NT2/D1 (cell line): ENCODE measurements at places on chromosomes 11 and 22.

DNA sequence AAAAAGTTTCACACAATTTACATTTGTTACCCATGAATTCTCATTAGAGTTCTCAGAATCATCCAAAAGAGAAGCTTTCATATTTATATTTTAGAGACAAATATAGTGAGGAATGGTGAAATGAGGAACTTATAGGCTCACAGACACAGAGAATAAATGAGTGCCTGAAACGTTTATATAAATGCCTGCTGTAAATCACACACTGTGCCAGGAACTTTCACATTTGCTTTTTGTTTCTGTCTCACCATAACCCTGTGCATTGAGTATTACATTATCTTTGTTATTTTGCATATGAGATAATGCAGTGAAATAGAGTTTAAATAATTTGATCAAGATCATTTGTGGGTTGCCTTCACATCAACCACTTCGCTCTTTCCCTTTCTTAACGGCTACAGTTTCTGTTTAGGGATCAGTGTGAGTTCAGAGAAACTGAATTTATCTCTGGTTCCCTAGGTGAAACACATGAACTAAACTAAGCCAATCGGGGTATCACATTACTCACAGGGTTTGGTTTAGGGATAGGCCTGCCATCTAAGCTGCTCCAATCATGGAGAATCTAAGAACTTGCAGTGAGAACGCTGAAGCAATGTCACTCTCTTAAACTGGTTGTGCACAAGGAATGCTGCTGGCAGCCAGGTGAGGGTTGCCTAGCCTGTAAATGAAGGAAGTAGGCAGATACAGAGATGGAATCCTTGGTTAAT, 1339.2 kb upstream of the TENM4 start:
- DNase-seq = no peak

DNA sequence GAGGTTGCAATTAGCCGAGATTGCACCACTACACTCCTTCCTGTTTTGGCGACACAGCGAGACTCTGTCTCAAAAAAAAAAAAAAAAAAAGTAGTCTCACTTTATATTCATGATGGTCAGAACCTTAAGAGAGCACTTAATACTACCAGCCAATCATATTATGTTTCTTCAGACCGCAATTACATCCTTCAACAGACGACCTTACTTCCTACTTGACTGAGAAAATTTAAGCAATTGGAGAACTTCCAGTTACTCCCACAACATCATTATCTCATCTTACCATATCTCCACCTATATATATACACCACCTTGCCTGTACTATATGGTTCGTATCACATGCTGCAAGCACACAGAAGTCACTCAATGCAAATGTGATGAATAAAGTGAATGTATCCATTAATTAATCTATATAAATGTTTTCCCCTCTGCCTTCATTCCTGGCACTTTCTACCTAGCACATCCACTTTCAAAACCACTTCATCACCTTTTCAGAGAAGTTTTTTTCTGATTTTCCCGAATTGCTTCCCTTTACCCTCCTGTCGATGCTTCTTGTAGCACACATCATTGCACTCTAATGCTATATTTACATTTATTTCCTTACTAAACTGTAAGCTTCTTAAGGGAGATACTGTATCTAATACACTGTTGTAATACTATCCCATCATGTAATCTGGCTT, 13.8 kb downstream of the ATP5MG start:
- DNase-seq = no peak

DNA sequence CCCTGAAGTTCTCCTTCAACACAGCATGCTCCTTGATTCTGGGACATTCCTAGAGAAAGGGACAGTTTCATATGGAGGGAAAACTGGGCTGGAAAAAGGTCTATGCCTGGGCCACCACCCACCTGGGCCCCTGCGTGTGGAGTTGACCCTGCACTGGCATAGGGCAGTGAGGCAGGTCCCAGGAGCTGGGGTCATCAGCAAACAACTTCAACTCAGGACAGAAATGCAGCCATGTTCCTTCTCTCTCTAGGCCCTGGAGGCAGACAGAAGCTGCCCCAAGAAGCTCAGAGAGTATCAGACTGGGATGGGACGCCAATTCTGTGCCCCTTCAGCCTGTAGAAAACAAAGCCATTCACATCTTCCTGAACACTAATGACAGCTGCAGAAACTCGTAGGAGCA, 34.9 kb downstream of the RTL6 start:
- no peak for DNase-seq

- no peak for DNase-seq
Measured at GRCh38 chr11:110071197-110071596, 22.0 kb upstream of the ZC3H12C start.

- DNase-seq = no peak
Measured at GRCh38 chr11:57303990-57304579, 20.7 kb downstream of the TNKS1BP1 start.

- no peak for DNase-seq
Measured at GRCh38 chr11:123362186-123362585, 67.9 kb upstream of the GRAMD1B start.

GRCh38 chr11:35906681-35907080, 37.2 kb upstream of the LDLRAD3 start:
- DNase-seq = no peak

DNA sequence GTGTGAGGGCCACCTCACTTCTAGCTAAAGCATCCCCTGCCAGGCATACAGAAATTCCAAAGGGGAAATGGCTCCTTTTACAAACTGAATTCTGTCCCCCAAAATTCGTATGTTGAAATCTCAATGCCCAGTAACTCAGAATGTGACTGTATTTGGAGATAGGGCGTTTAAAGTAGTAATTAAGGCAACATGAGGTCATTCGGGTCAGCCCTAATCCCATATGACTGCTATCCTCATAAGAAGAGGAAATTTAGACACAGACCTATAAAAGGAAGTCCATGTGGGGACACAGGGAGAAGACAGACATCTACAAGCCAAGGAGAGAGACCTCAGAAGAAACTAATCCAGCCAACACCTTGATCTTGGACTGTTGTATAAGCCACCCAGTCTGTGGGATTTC, 119.1 kb downstream of the CHST1 start:
- DNase-seq = no peak

DNA sequence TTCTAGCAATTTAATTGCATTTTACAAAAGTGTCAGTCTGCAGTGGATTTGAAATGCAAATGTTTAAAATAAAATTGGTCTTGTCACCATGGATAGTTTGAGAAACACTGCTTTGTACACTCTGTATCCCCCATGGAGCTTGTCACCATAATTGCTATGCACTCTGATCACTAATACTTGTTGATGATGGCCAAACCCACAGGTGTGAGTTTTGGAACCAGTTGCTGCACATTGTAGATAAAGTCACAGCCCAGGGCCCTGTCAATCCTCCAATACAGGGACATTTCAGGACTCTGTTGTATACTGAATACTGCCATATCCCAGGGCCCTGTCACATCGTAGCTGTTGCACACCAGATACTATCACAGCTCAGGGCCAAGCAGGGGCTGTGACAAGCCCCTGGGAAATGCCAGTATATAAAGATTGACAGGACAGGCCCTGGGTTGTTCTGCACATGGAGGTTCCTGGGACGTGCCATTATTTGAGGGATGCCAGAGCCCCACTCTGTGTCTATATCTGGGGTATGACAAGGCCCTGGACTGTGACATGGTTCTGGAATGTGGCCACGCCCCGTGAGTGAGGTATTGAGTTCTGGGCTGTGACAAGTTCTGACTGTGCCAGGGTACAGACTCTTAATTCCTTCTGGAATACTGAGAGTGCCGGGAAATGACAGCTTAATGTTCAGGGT, 27.9 kb upstream of the SMPD1 start:
- DNase-seq = no peak

GRCh38 chr11:330307-330693, 9.6 kb upstream of the IFITM3 start:
- no peak for DNase-seq

DNA sequence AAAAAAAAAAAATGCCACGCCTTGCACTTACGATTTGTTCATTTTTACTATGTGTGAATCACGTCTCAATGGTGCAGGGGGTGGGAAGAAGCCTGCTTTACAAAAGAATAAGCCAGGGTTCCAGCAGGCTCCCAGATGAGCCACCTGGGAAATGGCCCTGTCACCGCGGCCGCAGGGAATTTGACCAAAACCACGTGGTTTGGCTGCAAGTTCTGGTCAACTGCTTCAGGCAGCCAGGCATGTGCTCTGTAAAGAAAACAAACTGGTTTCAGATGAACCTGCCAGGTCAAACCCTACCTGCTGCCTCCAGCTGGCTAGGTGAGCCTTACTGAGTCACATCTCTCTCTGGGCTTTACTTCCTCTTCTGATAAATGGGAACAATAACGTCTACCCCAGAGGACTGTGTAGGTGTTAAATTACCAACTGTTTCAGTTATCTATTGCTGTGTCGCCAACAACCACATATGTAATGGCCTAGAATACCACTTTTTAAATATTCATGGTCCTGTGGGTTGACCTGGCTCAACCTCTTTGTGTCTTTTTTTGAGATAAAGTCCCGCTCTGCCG, 30.5 kb upstream of the GCAT start:
- no peak for DNase-seq

- no peak for DNase-seq
Measured at GRCh38 chr11:42170601-42171000, 711.1 kb upstream of the LRRC4C start.

DNA sequence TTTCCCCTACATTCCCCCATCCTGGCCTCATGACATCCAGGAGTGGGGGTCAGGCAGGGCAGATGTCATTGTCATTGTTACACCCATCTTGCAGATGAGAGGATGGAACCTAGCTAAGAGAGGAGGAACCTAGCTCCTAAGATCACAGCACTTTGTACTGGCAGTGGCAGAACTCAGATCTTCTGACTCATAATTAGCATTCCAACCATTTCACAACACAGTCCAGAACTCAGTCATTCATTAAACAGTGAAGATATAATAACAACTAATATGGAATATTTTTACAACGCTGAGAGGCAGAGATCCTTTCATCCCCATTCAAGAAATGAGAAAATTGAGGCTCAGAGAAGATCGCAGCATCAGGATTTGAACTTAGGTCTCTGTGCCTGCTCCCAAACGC, 127.8 kb downstream of the CHST1 start:
- DNase-seq = no peak

DNA sequence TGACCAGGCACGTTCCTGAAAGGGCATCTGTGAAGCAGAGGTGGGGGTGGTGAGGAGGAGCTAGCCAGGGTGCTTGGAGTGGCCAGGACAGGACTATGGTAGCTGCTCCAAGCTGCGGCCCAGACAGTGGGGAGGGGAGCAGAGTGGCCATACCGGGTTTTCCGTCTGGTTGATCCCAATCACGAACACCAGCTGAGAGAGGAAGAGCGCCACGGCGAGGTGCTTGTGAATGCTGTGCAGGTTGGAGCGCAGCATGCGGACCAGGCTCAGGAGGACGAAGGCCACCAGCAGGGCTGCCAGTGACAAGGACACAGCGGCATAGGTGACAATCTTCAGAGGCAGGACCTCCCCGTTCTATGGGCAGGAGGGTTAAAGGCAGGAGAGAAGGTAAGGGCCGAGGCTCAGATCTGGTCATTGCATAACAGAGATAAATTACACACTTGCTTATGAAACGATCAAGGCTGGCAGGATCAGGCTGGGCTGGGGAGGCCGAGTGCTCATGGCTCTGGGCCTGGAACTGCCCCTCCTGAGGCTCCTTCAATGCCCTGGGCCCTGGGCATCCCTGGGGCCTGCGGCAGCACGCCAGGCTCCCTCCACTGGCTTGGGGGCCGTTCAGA, 41.5 kb downstream of the TRMU start:
- DNase-seq = no peak

DNA sequence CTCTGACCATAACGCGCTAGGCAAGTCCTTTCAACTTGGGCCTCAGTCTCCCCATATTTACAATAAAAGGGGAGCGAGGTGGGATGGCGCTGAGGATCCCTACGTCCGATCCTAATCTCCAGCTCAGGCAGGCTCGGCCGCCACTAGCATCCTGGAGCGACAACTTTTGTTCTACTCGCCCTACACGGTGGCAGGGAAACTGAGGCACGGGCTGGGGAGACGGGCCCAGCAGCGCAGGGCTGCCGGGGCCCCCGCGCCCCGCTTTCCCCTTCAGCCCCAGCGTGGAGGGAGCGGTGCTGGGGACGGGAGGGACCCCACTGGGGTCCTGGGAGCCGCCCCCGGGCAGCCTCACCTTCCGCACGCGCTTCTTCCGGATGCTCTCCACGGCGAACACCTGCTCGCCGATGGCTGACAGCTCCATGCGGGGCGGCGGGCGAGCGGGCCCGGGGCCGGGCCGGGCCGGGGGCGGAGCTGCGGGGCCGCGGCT, 413 bp downstream of the CBX7 start:
- no peak for DNase-seq
